ENCODE measurements at places on chromosomes 12 and 14.
A peak's percentile ranks its signal among the peaks of the same experiment; 100 is the strongest.

DNA sequence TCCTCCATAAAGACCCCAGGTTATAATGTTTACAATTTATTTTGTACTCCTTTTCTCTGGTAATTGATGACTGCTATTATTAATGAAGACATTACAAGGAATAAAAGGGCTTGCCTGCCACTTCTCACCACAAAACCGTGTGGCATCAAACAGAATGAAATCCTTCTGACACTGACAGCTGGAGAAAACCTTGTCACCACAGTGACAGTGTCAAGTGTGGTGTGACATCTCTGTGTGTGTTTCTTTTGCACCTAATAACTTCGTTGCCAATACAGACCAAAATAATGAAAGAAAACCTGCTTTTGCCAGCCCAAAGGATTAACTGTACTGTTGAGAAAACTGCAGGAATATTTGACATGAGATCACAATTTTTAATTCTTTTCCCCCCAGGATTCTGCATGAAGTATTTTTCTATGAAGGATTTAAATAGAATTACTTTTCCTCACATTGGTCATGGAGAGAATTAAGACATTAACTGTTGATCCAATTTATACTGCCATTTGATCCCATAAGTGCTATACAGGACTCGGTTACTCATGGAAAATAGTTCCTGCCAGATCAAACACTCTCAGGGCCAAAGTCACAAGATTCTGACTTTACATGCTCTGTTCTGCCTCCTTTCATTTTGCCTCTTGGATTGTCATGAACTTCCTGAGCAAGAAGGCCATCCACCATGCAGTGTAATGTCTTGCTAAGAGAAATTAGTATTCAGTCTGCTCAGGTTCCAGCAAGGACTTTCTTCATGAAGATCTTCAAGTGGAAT lies 60.4 kb upstream of the IFNG-AS1 start:
- no peak for DNase-seq

GRCh38 chr12:103140286-103140685 lies 182.8 kb downstream of the ASCL1 start:
- DNase-seq: no peak

- DNase-seq: no peak
Measured at GRCh38 chr12:2332236-2332635, 279.4 kb downstream of the CACNA1C start.

DNA sequence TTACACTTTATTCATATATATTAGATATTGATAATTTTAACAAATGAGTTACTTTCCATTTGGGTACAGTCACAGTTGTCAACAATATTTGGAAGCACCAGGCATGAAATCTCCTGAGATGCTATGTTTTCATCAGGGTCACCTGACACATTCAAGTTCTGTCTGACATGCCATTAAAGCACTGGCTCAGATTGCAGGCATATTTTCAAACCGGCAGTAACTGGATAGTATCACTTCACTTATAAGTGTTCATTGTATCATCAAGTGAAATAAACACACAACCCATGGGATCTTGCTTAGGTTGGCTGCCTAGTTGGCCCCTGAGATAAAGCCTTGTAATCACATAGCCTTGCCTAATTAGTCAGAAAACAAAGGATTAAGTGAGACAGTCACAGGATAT lies 4.8 kb downstream of the IFNG start:
- no peak for DNase-seq

- DNase-seq: no peak
Measured at GRCh38 chr12:122309564-122310121, 43.3 kb upstream of the VPS33A start.

GRCh38 chr12:30687265-30687986 lies 8.2 kb downstream of the IPO8 start:
- DNase-seq: no peak

GRCh38 chr12:120199025-120199424 lies 1.9 kb downstream of the RPLP0 start:
- no peak for DNase-seq

GRCh38 chr14:103273145-103273744 lies 60.8 kb upstream of the EIF5 start:
- DNase-seq: no peak

DNA sequence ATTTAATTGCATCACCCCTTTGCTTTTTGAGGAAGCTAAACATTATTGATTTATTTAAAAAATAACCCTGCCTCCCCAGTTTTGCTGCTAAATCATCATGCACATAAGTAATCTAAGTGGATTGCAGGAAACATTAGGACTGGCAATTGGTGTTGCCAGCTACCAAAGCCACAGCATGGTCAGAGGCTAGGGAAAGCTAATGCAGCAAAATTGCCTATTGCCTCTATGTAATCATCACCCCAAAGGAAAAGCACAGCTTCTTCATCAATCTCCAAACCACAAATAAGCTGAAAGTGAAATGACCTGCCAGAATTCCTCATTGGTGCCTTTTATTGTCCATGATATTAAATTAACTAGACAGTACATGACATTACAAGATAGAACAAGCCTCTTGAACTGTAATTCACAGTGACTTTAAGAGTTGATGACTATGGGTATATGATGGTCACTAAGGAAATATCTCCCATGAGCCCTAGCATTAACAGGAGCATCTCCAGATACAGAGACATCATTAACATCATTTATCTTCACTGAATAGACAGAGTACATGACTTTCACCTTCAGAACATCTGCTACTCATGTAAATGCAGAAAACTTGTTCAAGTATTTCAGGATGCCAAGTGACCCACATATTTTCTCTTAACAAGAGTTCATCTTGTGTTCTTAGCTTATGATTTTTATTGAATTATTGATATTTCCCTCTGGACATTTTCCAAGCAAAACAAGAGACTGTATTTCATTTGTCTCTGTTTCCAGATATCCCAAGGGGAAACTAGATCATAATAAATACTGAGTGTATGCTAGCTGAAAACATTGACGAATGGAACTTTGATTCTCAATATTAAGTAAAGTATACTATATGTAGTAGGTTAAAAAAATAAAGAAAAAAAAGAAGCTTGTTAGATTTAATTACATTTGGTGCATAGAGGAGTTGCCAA lies 29.4 kb downstream of the PTPRR start:
- DNase-seq: no peak

DNA sequence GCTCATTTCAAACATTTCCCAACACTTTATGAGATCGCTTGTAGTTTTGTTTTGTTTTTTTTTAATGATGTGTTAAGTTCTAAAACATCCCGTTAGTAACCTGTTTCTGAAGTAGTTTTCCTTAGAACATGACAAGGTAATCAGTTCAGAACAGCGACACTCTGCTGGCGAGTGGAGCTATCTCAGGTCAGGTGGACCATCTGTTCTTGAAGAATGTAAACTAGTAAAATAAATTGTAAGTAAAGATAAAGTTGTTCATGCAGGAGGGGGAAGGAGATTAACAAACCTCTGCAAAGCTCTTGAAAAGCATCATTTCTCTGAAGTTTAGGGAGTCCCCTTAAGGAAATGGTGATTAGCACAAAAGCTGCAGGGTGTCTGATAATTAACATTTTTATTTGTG lies 71.9 kb upstream of the DACT1 start:
- DNase-seq: no peak

DNA sequence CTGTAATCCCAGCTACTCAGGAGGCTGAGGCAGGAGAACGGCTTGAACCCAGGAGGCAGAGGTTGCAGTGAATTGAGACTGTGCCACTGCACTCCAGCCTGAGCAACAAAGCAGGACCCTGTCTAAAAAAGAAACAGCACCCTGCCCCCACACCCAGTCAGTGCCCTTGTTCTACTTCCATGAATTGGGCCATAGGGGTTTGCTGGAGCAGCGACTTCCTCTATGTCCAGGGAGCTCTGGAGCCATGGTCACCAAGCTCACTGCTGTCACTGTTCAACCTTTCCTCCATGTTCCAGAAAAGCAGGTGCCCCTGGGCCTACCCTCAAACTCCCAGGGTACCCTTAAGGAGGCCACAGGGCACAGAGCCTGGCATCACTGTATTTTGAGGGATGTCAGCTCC lies 116.8 kb downstream of the RIN3 start:
- no peak for DNase-seq

- DNase-seq: peak; percentile 68
Measured at GRCh38 chr14:106831322-106831720, 1304.9 kb downstream of the TMEM121 start.

GRCh38 chr12:92717202-92717601 lies 14.4 kb downstream of the PLEKHG7 start:
- DNase-seq: peak; percentile 90

GRCh38 chr12:129571901-129572494 lies 331.8 kb downstream of the TMEM132D start:
- DNase-seq: no peak

GRCh38 chr12:110266980-110267620 lies 13.9 kb upstream of the ATP2A2 start:
- DNase-seq: no peak

- peak; percentile 37 for DNase-seq
Measured at GRCh38 chr12:65532764-65533163, 254.3 kb downstream of the MSRB3 start.

- DNase-seq: peak; percentile 55
Measured at GRCh38 chr12:24596768-24597388, 352.0 kb downstream of the BCAT1 start.

DNA sequence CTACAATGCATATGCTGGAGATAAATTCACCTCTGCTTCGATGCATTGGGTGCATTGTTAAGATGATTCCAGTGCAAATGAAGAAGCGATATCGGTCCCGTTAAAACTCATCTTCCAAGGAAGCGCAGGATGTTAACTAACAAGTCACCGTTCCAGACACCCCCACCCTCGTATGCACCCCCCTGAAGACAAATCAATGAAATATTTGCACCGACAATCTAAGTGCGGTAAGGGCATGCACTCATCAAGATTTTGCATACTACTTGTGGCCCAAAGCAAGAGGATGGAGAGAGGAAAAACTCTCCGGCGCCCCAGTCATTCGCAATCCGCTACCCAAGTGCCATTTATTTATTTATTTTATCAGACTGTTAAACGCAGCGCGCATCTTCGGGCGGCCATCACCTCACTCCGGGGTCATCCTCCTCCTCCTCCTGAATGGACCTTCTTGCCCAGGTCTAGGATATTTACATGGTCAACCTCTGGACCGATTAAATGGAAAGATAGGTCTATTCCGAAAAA lies 1.2 kb downstream of the NOVA1 start:
- DNase-seq: no peak

DNA sequence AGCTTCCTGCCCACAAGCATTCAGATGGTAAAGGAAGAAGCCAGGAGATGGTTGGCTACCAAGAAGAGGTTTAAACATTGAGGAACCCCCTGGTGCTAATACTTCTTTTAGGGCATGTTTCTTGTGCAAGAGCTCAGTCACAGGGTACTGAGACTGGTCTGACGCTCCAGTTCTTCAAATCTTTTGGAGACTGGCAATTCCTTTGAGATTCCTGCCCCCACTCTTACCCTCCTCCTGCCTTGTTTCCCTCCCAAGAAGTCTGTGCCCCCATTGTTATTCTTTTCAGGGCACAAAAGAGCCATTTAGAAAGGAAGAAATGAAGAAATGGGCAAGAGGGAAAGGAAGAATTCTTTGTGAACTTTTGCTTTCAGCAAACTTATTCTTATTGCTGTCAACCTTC lies 11.8 kb downstream of the A2ML1 start:
- DNase-seq: no peak

- DNase-seq: peak; percentile 44
Measured at GRCh38 chr12:96989916-96990315, 82.9 kb downstream of the NEDD1 start.

GRCh38 chr12:46985816-46986215 lies 93.6 kb upstream of the PCED1B start:
- DNase-seq: no peak

DNA sequence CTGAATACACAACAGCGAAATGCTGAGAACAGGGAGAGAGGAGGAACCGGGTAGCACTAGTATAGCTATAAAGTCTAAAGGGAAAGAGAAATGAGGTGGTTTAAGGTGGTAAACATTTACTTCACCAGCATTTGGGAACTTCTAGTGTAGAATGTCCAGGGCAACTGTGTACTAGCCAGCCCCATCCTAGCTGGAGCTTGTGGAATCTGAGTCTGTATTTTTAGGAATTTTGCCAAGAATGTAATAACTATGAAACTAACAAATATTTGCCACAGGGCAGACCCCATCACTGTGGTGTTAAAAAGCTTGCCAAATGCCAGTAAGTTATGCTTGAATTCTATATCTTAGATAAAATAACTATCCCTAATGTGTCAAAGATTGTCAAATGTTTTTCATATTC lies 398.9 kb upstream of the MIS18BP1 start:
- no peak for DNase-seq

GRCh38 chr14:79161571-79161970 lies 991.4 kb downstream of the NRXN3 start:
- DNase-seq: peak; percentile 35

DNA sequence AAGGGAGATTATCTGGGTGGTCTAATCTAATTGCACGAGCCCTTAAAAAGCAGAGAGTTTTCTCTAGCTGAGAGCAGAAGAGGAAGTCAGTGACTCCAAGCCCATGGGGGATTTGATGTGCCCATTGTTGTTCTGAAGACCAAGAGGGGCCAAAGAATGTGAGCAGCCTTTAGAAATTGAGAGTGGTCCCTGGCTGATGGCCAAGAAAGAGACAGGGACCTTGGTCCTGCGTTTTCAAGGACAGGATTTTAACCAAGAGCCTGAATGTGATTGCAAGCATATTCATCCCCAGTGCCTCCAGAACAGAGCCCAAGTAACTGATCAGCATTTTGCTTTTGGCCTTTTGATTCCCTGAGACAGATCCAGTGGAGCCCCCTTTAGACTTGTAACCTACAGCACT lies 1353.9 kb downstream of the AACS start:
- DNase-seq: no peak

All from NB4 (cell line).